NCI-H2171 (cell line): ENCODE measurements at places on chromosomes 2 and 18.

- DNase-seq = no peak
Observed at GRCh38 chr2:233381638-233381995, 27.3 kb downstream of the DGKD start.

GRCh38 chr2:102657770-102658169 lies 38.4 kb downstream of the SLC9A2 start:
- DNase-seq = no peak

DNA sequence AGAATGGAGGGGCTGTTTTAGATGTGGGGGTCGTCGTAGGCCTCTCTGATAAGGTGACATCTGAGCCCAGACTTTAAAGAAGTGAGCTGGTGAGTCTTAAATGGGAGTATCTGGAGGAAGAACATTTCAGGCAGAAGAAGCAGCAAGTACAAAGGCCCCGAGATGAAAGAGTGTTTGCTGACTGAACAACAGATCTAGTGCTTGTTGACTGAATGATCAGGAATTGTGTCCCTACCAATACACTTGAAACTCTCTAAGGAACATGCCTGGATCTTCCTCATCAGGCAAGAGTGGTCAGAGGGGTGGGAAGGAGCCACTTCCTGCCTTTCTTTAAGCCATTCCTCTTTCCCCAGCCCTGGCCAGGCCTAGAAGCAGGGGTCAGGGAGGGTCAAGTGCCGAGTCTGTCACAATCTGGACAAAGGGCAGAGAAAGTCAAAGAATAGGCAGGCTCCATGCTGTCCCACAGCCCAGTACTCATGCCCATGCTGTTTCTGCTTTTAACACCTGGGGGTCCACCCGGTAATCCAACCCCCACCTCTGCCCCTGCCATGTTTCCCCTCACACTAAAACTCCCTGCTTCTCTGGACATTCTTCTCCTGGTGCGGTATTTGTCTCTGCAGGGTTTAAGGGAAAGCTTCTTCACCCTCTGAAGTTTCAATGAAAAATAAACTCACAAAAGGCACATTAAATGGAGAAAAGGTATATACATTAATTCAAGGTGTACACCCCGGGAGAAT lies 3.0 kb upstream of the TMEM37 start:
- no peak for DNase-seq

DNA sequence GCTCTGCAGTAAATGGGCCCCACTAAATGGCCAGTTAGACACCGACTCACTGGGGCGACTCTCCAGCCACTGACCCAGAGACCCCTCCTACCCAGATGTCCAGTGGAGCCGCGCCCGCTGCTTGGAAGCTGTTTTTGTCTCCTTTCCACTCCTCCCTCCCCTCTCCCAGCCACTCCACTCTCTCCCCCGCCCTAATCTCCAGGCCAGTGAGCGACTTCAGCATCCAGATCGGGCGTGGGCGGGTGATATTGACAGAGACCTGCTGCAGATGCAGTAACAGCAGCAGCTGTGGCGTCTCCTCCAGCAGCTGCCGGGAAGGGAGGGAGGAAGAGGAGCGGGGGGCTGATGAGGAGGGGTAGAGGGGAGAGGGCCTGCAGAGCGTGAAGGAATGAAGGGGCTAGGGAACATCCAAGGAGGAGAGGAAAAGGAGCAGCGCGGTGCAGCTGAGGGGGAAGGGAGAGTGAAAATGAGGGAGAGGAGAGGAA lies at the start of gene SCN7A:
TSS of gene SCN7A (minus strand) at position 110 of the 485 bp plus-strand sequence. CDS start 16,553 bp downstream, outside the sequence.
- DNase-seq = no peak

- DNase-seq = no peak
Observed at GRCh38 chr2:100820523-100821254, 750 bp downstream of the NPAS2 start.

GRCh38 chr2:62140426-62141141 lies 55.3 kb upstream of the B3GNT2 start:
- DNase-seq = no peak

GRCh38 chr2:127233710-127234109 lies 13.6 kb upstream of the CYP27C1 start:
- no peak for DNase-seq

- no peak for DNase-seq
Observed at GRCh38 chr2:46563186-46563585, 83.8 kb downstream of the TMEM247 start.

- no peak for DNase-seq
Observed at GRCh38 chr2:36147670-36148390, 207.7 kb upstream of the CRIM1 start.

GRCh38 chr2:52698408-52698807 lies 1069.2 kb upstream of the CHAC2 start:
- DNase-seq = no peak

GRCh38 chr2:40332191-40332826 lies 119.6 kb downstream of the SLC8A1 start:
- DNase-seq = no peak

- no peak for DNase-seq
Observed at GRCh38 chr18:39842366-39842914, 2112.6 kb upstream of the PIK3C3 start.

DNA sequence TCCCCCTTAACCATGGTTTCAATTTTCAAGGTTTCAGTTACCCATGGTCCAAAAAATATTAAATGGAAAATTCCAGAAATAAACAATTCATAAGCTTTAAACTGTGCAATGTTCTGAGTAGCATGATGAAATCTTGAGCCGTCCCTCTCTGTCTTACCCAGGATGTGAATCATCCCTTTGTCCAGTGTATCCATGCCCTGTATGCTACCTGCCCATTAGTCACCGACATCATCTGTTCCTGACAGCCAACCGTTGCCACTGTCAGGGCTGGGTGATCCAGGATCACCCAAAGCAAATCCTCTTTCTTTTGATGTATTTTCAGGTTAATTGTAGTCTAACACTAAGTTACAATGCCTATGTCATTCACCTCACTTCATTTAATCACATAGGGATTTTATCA lies 15.7 kb upstream of the OLA1 start:
- no peak for DNase-seq
